Naive thymus-derived CD4-positive, alpha-beta T cell (primary cell): ENCODE measurements at places on chromosomes 6 and 20. TPM values are rescaled to one million over a fixed set of nuclear protein-coding genes. Genes with fewer than 3 reads are reported as not detected.

Gene SASH1
- 0.78 TPM for total RNA-seq

Gene AIF1
- 33.1 TPM for total RNA-seq

Gene IMPG1
- total RNA-seq = not detected

Gene CD93
- 61.2 TPM for total RNA-seq

Gene SLC52A3
- not detected for total RNA-seq

Gene GLP1R
- total RNA-seq = not detected

DNA sequence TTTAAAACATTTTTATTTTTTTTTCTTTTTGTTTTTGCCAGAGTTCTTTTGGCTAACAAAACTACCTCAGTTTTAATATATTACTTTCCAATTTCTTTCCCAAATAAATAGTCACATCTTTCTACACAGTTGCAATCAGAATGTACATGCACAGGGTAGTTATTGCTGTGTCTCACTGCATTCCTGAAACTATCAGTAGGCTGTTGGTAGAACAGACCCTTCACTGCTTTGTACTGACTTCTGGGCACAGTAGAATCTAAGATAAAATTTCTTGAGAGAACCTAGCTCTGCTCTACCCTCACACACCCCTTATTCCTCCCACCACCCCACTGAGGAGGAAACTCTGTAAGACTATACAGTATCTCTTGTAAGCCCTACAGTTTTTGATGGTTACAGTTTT, 19.9 kb downstream of the TPX2 start:
- no peak for DNase-seq

- no peak for DNase-seq
Measured at GRCh38 chr20:25539742-25540672, 45.3 kb downstream of the NINL start.

DNA sequence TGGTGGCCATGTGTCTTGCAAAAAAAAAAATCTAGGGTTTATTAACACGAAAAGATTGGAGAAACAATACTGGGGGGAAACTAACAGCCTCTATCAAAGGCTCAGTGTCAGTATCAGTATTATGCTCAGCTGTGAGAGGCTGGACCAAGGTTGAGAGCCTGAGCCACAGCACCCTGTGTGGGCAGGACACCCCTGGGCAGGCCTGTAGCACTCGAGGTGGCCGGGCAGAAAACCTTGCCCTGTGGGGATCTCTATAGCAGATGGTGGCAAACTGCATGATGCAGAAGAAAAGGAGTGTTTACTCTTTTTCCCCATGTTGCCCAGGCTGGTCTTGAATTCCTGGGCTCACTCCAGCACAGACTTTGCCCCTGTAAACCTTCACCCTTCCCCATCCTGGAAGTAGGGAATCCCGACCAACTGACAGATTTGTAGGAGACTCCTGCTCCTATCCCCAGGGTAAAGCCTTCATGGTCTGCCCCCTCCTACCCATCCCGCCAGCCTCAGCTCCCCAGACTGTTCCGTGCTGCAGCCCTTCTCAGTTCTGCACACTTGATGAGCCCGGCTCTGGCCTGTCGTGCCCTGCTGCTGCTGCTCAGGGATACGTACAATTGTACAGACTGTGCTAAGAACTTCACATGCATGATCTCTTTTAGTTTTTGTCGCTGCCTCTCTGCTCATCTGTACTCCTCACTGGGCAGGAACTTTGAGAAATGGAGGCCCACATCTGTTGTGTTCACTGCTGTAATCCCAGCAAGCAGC, 8.0 kb upstream of the KIFC1 start:
- no peak for DNase-seq

DNA sequence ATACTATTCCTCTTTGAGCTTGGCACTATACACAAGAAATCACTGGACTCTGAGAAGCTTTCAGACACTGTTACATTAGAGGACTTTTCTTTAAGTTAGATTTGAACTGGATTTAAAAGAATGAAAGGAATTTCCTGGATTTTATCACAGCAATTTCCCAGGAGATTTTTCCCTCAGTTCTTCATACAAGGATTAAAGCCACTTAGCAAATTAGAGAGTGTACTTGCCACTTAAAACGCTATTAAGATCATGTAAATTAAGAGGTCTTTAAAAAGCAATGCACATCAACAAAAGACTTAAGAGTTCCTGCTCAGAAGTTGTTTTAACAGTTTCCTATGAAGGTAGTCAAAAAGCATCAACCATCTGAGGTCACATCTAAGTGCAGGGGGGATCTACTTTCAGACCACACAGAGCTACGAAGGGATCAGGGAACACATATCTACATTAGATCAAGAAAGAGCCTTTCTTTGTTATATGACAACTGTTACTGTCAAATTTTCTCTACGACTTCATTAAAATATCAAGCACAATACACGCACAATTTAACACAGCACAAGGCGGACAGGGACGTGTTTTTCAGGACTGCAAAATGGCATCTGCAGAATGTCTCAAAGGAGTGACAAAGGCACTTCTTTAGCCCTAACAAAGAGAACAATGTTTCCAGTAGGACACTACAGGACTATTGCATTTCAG, 65.8 kb downstream of the EPB41L2 start:
- no peak for DNase-seq

- DNase-seq = no peak
Measured at GRCh38 chr6:37020381-37020780, 14.9 kb downstream of the FGD2 start.

GRCh38 chr6:25975923-25976560, 13.4 kb downstream of the TRIM38 start:
- DNase-seq = no peak

DNA sequence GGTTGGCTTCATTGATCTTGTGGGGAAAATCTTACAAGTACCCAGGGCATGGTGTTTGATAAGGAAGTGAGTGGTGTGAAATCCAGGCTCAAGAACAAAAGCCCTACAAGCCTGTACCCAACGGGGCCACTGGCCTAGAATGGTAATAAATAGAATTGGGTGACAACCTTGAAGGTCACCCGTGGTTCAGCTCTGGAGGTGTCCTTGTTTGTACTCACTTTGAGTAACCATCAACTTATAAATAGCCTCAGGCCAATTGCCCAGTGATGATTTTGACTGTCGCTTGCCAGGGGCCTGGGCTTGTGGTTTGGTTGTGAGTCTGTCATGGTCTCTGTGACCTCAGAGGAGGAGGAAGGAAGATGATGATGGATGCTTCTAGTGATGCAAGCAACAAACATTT, 87.8 kb downstream of the PHACTR3 start:
- no peak for DNase-seq

GRCh38 chr6:95819461-95819860, 196.3 kb upstream of the FUT9 start:
- DNase-seq = no peak

- DNase-seq = peak; percentile 84
Measured at GRCh38 chr20:62808211-62808865, 3.7 kb downstream of the OGFR start.
